ENCODE measurements at places on chromosomes 6 and 20.

DNA sequence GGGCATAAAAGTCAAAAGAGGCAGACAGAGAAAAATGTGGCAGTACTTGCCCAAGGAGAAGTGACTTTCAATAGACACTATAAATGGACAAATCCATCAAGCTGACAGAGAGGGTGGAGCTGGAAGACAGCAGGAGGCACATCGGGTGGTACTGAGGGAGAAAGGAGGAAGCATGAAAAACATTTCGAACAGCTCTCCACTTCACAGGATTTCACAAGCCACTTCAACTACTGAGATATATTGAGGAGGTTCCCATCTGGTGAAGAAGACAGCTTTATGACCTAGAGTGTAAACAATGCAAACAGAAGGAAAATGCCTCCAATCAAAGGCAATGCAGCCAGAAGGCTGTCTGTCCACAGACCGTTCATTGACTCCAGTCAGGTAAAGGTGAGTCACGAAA is 259.4 kb upstream of the ECI2 start:
- no peak for DNase-seq

GRCh38 chr6:37514321-37514771 is 14.7 kb upstream of the CCDC167 start:
- no peak for DNase-seq

DNA sequence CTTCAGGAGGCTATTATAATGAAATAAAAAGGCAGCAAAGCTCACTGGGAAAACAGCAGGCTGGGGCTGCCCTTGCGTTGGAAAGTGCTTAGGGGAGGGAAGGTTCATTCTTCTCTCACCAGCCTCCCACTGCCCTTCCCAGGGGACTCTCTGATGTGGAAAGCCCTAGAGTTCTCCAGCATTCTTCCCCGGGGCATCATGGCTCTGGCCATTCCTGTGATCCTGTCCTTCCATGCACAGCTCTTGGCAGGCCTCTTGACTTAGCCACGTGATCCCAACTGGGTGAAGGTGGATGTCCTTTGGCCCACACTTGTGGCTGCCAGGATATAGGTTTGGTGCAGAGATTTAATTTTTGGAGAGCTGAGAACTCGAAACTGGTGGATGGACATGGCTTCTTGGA is 58.0 kb upstream of the ZNF831 start:
- no peak for DNase-seq

- DNase-seq: no peak
These were observed 99.5 kb upstream of the ZNFX1 start for GRCh38 chr20:49377326-49377725.

GRCh38 chr6:158113802-158114201 is 54.3 kb downstream of the SERAC1 start:
- DNase-seq: no peak

DNA sequence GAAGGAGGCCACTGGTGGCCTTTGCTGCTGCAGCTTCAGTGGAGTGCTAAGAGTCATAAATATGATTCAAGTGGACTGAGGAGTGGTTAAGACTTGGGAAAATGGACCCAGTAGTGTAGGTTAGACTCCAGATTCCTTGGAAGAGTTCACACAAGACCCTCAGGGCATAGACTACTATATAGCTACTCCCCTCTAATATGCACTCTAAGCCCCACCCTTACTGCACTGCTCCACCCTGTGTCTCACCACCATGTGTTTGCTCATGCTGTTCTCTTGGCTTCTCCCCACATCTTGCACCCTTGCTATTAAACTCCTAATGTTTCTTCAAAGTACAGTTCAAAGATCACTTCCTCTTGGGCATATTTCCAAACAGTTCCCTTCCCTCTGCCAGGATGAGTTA is 5.7 kb downstream of the KCNQ5 start:
- no peak for DNase-seq

DNA sequence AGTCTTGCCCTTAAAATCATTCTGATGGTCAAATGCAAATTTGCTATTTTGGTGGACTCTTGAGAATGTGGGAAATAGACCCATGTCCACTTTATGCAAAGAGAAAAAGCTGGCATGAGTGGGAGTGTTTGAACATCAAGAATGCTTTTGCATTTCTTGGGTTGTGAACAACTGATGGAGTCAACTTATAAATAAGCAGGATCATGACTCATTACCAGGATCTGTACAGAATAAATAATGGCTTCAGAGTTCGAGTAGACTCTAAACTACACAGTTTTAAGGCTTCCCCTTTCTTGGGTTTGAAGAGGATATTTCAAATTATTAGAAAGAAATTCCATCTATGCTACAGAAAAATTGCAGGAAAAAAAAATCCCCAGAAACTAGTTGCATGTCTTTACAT is 195.5 kb downstream of the EYA4 start:
- DNase-seq: no peak

- peak; percentile 28 for DNase-seq
These were observed 78.5 kb upstream of the PHACTR1 start for GRCh38 chr6:12637960-12638641.

DNA sequence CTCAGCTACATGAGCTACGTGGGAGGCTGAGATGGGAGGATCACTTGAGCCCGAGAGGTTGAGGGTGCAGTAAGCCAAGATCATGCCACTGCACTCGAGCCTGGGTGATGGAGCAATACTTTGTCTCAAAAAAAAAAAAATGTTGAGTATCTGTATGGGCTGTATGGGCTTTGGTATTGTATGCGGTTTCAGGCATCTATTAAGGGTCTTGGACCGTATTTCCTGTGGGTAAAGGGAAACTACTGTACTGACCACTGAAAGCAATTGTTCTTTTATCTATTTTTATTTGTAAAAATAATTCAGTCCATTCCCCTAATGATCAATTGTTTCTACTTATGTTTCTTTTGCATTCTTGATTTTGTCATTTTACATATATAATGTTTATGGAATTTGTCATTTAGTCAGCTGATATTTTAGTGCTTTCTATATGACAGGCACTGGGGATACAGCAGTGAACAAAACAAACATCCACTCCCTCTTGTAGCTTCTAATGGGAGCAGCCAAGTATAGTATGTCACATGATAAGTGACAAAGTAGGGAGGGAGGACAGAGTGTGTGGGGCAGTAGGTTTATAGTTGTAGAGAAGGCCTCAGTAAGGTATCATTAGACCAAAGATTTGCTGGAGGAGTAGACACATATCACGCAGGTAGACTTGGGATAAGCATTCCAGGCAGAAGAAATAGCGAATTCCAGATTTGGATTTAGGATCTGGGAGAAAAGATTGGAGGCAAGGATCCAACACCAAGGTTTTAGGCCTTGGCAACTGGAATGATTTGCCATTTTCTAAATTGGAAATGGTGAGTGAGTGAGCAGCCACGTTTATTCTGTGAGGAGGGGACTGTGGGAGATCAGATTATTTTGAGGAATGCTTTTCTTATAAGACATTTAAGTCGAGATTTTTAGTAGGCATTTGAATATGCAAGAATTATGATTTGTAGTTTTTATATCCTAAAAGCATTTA is 6.0 kb downstream of the PCMT1 start:
- DNase-seq: peak; percentile 26

DNA sequence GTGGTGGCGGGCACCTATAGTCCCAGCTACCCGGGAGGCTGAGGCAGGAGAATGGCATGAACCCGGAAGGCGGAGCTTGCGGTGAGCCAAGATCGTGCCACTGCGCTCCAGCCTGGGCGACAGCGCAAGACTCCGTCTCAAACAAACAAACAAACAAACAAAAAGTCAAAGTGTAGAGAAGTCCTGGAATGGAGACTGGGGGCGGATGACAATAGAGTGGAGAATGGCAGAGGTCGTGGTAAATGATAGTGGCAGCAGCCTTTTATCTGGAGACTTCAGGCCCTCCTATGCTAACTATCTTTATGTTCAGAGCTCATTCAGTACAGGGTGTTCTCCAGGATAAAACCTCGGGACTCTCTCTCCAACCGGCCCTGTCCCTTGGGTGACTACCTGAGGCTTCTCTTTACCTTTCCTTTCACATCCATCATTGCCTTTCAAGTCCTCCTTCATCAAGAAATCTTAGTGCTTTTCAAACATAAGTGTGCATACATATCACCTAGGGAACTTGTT is 1.4 kb upstream of the FKBPL start:
- DNase-seq: no peak

DNA sequence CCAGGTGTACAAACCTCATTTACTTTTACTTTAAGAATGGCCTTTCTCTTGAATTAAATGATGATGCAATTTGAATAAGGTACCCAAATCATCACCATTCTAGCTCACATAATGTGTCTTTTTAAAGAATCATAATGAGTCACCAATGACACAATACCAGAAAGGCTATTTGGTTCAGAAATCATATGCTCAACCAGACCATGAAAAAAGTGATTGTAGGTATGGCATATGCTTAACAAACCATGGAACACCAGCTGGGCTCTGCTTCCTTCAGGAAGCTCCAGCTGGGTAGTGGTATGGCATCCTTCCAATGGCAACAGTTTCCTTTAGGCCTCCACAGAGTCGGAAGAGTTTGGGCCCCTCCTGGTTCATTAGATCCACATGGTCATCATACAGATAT is 128.2 kb downstream of the FRK start:
- no peak for DNase-seq

DNA sequence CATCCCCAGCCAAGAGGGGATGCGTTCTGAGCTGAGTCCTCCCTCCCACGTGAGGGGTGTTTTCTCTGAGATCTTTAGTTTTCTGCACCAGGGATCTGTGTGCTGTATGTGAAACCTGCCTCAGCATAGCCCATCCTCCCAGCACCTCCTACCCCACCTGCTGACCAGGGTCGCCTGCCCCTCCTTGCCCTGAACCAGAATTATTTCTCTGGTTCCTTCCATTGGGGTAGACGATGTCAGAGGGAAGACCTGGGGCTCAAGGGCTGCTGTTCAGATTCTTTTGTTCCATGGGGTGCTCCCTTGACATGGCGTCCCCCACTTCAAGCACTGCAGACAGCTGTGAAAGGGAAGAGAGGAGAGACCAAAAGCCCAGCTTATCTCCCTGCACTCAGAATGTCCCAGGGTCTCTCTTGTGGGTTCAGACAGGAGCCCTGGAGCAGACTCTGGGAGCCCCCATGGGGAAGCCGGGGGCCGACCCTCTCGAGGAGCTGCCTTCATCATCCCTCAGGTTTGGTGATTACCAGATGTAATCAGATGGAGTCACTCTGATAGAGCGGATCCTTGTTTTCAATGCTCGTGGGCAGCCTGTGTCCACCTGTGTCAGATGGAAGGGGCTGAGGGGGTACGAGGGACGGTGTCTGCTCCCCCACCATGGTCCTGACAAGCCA is 74.3 kb downstream of the ERMARD start:
- no peak for DNase-seq

DNA sequence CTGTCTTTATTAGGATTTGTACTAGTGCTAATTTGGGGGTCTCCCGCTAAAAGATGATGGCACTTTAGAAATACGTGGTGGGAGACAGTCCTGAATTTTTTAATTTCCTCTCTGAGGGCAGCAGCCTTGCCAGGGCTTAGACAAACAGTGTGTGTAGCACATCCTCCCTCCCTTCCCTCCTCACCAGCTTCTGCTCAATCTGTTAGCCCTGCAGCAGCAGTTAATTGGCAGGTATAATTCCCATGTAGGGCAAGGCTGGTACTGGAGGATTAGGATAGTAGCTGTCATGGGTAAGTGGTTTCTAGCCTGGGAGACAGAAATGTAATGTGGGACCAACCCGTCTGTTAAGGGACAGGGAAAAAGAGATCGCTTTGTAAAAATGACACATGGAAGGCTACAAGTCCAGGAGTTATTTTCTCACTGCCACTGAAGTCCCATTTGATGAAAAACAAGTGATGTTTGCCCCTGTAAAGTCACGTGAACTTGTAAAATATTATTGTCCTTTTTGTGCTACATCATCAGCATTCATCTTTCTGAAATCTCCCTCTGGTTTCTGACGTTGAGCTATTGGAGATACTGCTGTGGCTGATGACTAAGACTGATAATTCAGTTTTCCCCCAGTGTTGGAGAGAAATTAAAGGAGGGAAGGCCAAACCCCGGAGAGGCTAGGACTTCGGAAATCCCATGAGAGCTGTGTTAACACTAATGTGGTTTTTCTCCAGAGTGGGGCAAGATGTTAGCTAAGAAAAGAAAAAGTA is 40.6 kb downstream of the CTNNBL1 start:
- no peak for DNase-seq

- DNase-seq: no peak
These were observed 216.0 kb downstream of the ZFAND3 start for GRCh38 chr6:38035478-38035877.

DNA sequence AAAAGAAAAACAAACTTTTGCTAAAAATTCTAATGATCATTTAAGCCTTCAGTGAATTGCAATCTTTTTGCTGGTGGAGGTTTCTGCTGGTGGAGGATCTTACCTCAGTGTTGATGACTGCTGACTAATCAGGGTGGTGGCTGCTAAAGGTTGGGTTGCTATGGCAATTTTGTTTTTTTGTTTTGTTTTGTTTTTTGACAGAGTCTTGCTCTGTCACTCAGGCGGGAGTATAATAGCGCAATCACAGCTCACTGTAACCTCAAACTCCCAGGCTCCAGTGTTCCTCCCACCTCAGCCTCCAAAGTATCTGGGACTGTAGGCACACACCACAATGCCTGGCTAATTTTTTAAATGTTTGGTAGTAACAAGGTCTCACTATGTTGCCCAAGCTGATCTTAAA is 94.7 kb downstream of the ANKRD6 start:
- DNase-seq: no peak

GRCh38 chr6:66865771-66866170 is 1158.7 kb upstream of the EYS start:
- DNase-seq: no peak

GRCh38 chr20:33992145-33992922 is 1.4 kb upstream of the RALY start:
- no peak for DNase-seq

- no peak for DNase-seq
These were observed 108.9 kb downstream of the VEGFA start for GRCh38 chr6:43878823-43879495.

DNA sequence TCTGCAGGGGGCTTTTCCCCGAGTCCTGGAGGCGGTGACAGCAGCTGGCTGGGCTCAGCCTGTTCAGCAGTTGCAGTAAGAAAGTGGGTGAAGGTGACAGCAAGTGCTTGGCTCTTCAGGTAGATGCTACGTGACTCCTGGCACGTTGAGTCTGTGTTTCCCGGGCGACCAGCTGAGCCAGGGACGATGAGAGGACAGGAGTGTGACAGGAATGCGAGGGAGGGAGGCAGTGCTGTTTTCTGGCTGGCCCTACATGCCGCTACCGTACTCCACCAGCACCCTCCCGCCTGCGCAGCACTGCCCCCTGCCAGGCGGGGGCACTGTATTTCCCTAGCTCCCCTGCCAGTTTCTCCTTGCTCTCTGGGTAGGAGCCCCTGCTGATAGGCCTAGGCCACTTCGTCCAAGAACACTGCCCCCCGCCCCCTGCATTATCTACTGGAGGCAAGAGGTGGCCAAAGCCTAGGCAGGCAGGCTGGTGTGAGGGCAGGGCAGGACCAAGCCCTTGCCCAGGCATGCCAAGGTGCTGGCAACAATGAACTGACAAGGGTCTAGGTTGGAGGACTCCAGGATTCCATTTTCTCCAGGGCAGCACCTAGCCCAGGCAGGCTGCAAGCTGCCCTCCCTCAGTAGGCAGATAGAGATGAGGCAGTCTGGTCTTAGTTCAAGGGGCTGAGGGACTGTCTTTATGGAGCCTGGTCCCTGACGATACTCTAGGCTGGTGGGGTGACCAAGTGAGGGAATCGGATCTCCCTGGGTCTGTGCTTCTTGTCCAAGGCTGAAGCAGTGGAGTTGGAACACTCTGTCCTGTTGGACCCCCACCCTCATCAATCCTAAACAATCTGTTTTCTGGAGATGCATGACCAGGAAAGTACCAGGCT is 19.2 kb downstream of the MRPS18A start:
- DNase-seq: peak; percentile 75

GRCh38 chr6:166862978-166863530 is 93.3 kb downstream of the RNASET2 start:
- DNase-seq: no peak

GRCh38 chr20:38357653-38358207 is 11.4 kb downstream of the LBP start:
- DNase-seq: no peak

All from GM13977 (cell line).